ENCODE measurements at places on chromosomes 3 and 15.

- no peak for DNase-seq
Measured at GRCh38 chr3:4503050-4503449, 9.9 kb downstream of the ITPR1 start.

DNA sequence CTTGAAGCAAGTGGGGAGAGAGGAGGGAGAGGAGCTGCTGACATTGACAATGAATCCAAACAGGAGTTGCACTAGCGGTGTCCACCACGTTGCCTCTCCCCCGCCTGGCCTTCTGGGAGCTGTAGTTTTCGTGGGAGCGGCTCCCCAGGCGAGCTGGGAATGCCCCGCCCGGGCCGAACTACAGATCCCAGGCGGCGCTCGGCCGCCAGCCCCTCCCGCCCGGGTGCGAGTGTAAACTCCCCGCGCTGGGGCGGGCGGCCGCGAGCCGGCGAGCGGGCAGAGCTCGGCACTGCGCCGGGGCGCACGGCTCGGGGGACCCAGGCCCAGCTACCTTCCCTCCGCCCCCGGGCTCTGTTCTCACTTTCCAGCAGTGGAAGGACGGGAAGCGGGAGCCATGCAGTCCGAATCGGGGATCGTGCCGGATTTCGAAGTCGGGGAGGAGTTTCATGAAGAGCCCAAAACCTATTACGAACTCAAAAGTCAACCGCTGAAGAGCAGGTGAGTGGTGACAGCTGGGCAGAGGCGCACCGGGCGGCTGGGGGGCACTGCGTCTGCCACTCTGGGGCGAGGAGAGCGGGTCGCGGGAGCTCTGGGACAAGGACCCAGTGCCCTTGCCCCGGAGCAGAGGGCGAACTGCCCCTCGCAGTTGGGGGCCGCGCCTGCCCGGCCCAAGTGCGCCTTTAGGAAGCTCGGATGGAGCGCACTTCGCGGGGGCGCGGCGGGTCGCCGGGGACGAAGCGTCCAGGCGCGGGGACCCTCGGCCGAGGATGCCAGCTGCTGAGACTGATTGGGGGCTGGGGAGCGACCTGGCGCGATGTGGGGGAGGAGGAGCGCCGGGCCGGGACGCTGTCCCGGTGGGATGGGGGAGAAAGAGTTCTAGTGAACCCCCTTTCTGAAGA, at the start of gene MITF:
Gene MITF (plus strand): TSS at position 261 of the 899 bp plus-strand sequence. CDS start 134 bp downstream, at position 395.
- peak; percentile 88 for DNase-seq

DNA sequence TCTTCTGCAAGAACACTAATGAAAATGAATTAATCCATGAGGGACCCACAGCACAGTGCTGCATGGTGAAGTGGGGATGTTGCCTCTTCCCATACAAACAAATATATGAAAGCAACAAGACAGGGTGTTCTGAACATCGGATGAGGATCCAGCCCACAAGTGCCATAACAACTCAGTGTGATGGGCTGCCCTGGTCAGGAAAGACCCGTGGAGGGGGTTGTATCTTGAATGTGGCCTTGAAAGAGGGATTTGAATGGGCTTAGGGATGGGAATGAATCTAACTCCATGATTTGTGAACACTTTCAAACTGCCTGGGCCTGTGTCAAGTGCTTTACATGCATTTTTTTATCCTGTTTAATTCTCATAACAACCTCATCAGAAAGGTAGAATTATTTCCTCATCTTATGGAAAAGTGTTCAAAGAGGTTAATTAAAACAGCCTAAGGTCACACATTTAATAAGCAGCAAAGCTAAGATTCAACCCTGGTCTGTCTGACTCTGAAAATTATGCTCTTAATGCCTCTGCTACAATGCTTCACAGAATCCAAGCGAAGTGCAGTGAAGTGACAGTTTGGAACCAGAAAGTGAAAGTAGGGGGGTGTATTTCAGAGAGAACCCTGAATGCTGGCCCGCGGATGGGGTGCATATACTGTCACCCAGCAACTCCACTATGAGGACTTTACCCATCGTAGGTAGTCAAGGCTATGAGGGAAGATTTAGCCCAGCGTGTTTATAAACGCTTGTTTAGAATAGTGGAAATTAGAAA, 65.6 kb upstream of the HEG1 start:
- peak; percentile 49 for DNase-seq

GRCh38 chr3:179181021-179181472, 32.9 kb downstream of the PIK3CA start:
- DNase-seq, result no peak

DNA sequence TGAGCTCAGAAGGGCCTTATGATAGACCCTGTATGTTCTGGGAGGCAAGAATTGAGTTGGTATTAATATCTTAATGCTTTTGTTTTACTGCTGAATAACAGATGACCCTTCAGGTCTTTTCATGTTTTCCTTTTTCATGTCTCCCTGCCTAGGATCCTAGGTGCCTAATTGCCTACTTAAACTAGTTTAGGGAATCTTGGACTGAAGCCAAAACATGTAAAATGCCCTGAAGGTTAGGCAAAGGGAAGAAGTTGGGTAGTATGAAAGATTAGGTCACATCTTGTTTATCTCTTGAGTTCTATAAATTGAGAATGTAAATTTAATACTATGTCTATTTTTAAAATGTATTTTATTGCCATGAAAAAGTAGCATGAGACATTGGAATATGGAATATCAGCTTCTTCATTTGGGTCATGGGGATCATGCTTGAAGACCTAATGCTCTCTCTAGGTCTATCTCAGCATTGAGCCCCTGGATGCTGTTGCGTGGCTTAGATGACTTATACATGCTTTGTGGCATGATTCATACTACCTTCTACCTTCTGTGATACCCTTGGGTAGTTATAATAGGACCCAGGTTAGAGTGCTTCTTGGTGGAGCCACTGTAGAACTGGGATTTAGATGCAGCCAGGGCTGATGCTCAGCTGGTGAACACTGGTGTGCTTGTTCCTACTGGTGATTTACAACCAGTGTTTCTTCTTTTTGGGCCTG, 26.4 kb downstream of the RBM6 start:
- no peak for DNase-seq

GRCh38 chr3:122925756-122926155, 101.8 kb downstream of the SEMA5B start:
- no peak for DNase-seq

DNA sequence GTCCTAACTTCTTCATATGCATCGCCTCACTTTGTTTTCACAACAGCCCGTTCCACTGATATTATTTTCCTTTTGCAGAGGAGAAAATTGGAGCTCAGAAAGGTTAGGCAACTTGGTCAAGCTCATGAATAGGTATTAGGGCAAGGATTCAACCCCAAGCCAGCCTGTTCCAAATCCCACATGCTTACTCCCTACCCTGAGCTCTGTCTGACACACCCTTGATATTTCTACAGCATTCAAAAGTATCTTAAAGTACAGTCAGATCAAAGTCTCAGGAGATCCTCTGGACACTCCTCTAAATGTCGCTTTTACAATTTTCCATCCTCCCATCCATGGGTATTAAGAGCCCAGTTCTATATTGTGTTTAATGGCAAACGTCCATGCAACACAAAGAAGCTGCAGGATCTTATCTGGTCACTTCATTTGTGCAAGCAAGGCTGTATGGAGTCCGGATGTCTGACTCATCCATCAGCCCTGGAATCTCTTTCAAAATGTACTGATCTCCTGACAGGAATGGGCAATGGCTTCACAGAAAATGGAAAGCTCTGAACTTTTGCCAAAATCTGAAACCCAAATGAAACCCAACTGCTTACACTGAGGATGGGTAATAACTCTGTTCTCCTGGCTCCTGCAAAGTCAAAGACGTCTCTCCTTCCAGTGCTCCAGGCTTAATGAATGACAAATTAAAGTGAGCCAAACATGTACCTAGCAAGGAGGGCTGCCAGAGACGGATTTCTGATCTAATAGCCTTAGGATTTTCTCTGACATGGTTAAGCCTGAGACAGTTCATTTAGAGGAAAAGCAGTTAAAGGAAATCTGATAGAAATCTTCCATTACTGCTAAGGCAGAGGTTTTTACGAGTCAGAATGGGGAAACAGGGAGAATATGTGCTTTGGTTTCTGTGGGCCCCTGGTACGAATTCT, 230.9 kb upstream of the RORA start:
- no peak for DNase-seq

GRCh38 chr3:172559020-172559419, 35.8 kb upstream of the TNFSF10 start:
- DNase-seq, result no peak

DNA sequence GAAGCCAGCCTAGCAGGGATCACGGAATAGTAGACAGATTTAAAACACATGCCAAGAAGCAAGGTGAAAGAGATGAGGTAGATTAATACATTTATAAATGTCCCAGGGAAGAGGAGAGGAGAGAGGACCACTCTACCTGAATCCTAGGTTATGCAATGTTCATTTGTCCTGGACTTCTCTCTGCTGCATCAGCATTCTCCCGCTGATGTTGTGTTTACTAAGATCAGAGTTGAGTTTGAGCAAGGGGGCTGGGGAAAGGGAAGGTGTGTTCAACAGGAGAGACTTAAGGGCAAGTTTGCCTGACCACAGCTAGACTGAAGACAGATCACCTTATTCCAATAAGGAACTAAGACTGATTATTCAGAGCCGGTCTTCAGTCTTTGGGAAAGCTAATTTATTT, 1.1 kb upstream of the KPNA1 start:
- no peak for DNase-seq

DNA sequence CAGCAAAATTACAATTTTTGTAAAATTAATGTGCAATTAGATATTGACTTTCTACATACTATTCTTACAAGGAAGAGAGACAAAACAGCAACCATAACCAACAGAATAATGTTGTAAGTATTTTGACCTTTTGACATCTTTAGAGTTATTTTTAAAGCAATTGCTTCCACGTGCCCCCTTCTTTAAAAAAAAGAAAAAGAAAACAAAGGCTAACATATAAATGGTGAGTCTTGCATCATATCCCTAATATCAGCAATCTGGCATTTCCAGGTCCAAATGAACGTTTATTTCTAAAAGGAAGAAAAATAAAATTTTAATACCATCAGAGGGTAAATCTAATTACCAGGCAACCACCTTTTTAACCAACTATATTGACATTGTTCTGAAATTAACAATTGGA, 19.3 kb upstream of the STRIT1 start:
- no peak for DNase-seq

DNA sequence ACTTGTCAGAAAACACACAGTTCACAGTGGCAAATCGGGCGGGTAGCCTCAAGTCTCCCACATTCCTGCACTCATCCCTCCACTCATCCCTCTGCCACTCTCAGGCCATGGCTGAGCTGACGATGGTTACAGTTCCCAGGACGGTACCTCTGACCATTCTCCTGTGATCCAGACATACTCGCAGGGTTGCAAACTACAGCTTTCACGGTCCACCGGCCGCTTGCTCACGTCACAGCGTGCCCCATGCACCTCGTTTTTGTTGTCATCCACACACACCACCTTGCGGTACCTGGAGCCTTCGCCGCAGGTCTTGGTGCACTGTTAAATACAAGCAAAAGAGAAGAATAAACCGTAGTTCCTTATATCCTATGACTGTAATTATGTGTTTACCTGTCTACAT, 137.1 kb downstream of the ADAMTS9 start:
- DNase-seq, result no peak

DNA sequence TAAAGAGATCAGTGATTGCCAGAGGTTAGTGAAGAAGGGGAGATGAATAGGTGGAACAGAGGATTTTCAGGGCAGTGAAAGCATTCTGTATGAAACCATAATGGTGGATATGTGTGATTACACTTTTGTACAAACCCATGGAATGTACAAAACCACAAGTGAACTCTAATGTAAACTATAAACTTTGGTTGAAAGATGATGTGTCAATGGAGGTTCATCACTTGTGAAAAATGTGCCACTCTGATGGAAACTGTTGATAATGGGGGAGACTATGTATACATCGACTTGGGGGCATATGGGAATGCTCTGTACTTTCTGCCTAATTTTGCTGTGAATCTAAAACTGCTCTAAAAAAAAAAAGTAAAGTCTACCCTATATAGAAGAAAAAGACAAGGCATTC, 68.7 kb upstream of the ARHGEF3 start:
- DNase-seq, result no peak

DNA sequence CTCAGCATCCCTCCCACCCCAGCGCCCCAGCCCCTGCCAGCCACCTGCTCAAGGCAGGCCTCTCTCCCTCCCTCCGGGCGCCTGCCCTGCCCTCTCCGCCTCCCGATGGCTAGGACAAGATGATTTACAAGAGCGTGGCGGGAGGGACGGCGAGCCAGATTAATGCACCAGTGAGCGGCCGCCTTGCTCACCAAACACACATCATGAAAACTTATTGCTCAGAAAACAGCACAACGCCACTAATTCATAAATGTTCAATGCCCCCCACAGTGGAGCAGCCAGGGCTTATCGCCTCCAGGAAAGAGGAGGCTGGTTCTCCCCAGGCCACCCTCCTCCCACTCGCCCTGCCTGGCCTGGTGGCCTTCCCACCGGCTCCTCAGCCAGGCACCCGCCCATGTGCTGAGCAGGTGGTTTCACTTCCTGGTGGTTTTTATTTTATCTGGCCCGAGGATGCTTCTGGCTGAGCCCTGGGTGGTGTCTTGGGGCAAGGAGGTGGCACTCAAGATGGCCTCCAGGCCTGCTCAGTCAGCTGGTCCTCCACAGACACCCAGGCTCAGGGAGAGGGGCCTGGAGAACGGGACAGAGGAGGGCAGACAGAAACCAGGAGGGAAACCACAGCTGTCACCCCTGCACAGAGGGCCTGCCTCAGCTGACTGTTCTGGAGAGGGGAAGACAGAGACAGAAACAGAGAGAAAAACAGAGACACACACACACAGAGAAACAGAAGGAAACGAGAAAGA, 284.9 kb downstream of the UACA start:
- no peak for DNase-seq

GRCh38 chr3:124293584-124293983, 301.7 kb upstream of the ROPN1 start:
- no peak for DNase-seq

DNA sequence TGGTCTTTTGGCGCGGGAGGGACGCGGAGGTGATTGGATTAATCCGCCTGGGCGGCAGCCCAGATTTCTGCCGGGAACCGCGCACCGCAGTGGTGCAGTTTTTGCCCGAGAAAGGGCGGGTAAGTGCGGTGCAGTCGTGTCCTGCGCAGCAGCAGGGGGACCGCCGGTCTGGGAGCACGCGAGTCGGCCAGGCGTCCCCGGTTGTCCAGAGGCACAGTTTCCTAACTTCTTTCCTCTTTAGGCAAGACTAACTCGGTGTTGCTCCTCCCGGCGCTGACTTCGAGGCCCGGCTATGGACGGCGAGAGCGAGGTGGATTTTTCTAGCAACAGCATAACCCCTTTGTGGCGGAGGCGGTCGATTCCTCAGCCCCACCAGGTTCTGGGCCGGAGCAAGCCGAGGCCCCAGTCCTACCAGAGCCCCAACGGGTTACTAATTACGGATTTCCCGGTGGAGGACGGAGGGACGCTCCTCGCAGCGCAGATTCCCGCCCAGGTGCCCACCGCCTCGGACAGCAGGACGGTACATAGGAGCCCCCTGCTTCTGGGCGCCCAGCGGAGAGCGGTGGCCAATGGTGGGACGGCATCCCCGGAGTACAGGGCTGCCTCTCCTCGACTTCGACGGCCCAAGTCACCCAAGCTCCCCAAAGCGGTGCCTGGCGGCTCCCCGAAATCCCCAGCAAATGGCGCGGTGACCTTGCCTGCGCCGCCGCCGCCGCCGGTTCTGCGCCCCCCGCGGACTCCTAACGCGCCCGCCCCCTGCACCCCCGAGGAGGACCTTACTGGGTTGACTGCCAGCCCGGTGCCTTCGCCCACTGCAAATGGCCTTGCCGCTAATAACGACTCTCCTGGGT, 736 bp downstream of the ARHGEF26 start:
- DNase-seq, result peak; percentile 66

- DNase-seq, result no peak
Measured at GRCh38 chr15:81108427-81108826, 25.6 kb upstream of the CFAP161 start.
